ENCODE measurements at places on chromosomes 1 and 21.

DNA sequence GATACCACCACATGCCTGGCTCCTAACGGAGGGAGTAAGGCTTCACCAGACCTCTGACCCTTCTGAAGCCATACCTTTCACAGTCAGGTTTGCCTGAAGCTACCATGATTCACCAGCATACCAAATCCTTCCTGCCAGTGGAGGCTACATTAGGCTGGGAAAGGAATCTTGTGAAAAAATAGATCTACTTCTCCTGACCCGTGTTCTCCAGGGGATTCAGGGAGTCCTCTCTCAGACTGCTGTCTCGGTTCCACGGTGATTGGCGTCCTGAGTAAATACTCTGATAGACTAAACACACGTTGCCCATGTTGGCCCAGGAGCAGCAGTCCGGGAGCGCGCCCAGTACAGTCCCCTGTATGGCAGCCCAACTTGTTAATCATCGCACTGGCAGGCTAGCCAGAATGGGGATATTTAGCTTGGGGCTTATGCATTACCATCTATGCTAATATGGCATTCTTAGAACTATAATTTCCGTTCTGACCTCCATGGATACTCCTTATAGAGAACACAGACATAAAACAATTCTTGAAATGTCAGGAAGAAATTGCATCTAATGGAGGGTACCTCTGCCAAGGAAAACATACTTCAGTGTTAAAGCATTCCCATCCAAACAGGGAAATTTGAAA lies 173.2 kb downstream of the ROR1 start:
- DNase-seq: no peak

- no peak for DNase-seq
These were observed 102.5 kb downstream of the XPR1 start for GRCh38 chr1:180734366-180734765.

GRCh38 chr1:56537660-56538059 lies 41.7 kb downstream of the PLPP3 start:
- DNase-seq: no peak

DNA sequence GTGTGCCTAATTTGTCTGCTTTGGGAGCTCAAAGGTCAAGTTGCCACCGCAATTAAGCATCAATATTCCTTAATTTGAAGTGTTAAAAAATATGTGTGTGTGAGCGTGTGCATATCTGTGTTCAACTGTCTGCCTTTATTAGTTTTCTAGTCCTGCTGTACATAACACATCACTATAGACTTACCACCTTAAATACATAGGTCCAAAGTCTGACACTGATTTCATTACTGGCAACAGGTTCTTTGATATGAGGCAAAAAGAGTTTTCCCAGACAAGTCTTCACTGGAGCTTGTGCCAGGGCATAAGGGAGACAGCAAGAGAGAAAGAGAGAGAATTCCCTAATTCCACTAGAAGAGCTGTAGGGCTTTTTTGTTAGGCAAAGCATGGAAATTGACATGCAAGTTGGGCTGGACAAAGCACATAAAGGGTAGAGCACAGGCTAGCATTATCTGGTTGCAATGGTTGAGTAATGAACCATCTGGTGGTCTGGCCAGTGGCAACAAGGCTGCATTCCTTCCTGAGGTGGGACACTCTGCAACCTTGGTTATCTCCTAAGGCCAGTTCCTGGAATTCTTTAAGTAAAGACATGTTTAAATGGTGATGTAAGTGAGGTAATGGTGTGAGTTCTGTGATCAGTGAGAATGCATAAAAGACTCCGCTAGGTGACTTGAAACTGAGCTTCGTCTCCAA lies 457.2 kb upstream of the ADAMTS5 start:
- no peak for DNase-seq

DNA sequence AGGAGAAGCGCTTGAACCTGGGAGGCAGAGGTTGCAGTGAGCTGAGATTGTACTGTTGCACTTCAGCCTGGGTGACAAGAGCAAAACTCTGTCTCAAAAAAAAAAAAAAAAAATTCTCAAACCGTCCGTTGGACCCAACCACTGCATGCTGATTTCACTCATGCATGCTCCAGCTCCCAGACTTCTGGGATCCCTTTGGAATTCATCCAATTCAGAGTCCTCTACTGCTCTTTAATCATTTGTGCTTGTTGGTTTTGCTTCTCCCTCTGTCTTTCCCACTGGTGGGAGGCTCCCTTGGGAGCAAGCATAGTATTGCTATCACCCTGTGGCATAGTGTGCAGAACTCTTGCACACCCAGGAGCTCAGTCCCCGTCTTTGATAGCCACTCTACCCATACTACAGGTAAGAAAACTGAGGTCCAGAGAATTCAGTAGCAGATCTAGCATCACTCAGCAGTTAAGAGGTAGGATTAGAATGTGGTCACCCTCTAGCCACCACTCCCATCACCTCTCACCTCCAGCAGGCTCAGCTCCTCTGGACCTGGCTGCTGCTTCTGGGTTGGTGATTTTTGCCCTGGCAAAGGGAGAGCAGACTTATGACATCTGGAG lies 3.1 kb upstream of the LMNA start:
- DNase-seq: no peak

GRCh38 chr1:30522031-30523004 lies 201.1 kb downstream of the MATN1 start:
- DNase-seq: no peak

- no peak for DNase-seq
These were observed 196.3 kb downstream of the SDCCAG8 start for GRCh38 chr1:243452092-243452491.

GRCh38 chr1:23596382-23597358 lies 37.4 kb upstream of the ID3 start:
- no peak for DNase-seq

- DNase-seq: peak; percentile 92
These were observed 214.2 kb downstream of the RERE start for GRCh38 chr1:8603220-8603616.

- no peak for DNase-seq
These were observed 90.0 kb downstream of the URB2 start for GRCh38 chr1:229716069-229716468.

- peak; percentile 19 for DNase-seq
These were observed 52.6 kb downstream of the PCNX2 start for GRCh38 chr1:233242827-233243483.

- no peak for DNase-seq
These were observed 517.4 kb downstream of the KIF26B start for GRCh38 chr1:245671966-245672767.

GRCh38 chr1:240056350-240056749 lies 35.3 kb upstream of the FMN2 start:
- peak; percentile 15 for DNase-seq

DNA sequence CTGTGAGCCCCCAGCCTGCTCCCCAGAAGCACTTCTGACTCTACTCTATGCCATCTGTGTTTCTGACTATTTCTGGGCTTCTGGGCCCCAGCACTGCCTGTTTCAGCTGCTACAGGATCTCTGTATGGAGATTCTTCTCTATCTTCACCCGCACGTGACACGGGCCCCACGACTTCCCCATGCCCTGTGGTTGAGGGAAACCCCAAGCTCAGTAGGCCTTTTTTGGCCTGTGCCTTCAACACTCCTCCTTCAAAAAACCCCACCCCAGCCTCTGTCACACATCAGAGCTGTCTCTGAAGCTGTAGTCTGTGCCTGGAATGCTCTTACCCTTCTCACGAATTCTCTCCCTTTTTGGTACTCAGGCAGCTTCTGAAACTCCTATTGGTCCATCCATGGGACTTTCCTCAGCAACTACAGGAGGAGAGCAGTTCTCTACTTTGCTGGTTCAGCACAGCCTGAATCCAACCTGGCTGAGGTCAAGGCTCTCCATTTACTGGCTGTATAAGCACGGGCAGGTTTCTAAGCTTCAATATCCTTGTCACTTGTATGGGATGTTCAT lies 2.0 kb upstream of the NID1 start:
- no peak for DNase-seq

- no peak for DNase-seq
These were observed 421 bp downstream of the PSRC1 start for GRCh38 chr1:109282497-109282951.

DNA sequence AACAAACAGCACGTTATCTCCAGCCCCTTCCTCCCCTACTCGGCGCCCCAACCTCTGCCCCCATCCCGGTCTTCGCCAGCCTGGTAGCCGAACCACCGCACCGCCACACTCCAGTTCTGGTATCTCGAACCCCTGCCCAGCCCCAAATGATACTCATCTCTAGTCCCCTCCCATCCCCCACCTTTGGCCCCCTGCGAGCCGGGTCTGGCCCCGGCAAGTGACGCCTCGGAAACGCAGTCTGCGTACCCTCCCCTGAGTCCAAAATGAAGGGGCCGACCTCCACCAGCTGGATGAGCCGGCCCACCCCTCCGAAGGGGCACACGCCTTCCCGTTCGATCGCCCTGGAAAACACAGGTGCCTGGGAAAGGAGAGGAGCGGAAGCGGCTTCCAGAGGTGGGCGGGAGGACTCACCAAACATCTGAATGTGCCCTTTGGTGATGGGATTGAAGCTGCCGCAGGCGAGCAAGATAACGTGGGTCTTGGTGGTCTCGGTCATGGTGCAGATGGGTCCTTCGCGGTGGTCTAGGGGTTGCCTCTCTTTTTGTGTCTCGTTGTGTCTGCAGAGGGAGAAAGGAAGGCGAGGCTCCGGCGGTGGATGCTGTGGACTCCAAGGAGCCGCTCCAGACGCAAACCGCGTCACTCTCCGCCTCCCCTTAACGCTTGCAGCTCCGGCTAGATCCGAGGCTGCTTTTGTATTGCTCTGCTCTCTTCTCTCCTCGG lies at the start of gene NMNAT2:
NMNAT2 (minus strand) TSS at position 609 of the 720 bp plus-strand sequence; CDS start at position 496, 113 bp downstream.
- DNase-seq: peak; percentile 35

DNA sequence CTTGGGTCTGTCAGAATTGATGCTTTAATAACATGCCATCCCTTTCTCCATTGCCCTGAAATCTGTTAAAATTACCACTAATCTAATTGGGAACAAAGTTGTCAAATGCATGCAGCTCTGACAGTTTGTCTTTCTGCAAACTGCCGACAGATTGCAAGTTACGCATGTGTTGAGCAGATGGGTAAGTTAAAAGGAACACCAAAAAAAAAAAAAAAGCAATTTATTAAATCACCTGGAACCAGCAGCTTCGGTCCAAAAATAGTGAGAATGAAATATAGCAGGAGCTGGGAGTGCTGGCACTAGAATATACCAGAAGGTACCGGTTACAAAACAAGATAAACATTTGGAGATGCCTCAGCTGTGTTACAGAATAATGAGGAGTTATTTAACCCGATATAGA lies 149.6 kb upstream of the C1orf87 start:
- DNase-seq: no peak

DNA sequence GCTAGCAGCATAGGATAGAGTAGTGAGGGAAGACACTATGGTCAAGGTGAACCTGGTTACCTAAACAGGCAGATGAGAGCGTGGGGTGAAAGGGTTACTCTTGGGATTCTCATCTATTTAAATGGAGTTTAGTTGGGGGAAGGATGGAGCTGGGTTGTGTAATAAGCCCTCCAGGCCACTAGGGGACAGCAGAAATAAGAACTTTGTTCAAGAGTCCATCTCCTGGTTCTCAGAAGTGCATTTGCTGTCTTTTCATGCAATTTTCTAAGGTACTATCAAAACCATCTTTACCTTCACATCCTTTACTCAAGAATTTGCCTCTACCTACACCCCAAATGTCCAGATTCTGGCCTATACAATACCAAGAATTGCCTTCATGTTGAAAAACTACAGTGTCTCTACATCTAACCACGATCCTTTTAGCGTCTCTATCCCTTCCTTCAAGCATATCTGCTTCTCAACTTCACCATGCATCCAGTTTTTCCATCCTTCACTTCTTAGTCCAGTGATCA lies 28.0 kb downstream of the SLAMF1 start:
- DNase-seq: no peak

- no peak for DNase-seq
These were observed 20.2 kb downstream of the LDLRAP1 start for GRCh38 chr1:25563330-25564215.

- no peak for DNase-seq
These were observed 93.0 kb downstream of the CLIC6 start for GRCh38 chr21:34761758-34762330.

GRCh38 chr1:170168265-170168664 lies 22.5 kb downstream of the NTMT2 start:
- DNase-seq: peak; percentile 83

GRCh38 chr1:31221072-31221471 lies 18.6 kb downstream of the NKAIN1 start:
- peak; percentile 51 for DNase-seq

GRCh38 chr1:159239551-159240220 lies 35.0 kb downstream of the ACKR1 start:
- DNase-seq: no peak

DNA sequence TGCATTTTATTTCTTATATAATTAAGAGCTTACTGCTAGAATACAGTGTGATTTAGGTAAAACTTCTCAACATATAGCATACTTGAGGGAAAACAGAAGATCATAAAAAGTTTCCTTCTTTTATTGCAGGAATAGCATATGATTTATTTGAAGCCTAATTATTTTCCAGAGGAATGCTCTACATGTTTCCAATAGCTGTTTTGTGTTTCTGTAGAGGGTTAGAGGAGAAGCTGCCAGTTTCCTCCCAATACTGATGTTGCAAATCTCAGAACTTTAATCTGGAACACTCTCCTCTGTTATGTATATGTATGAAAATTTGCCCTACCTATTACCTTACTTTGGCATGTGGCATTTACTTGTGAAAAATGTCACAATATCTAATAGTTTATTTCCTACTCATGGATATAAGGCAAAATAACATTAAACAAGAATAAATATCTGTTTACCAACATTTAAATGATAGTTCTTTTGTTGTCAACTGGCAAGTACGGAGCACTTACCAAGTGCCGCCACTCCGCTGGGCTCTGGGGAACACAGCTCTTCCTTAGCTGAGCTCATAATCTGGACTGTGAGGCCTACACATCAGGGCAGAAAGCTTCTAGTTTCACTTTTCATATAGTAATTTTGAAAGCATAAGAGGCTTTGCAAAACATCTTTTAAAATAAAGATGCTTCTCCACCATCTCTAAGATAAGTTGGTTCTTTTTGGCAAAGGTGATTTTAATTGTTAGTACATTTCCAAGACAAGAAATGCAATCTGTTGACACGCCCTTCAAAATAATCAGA lies 239.8 kb upstream of the C1orf105 start:
- DNase-seq: no peak

GRCh38 chr1:162329826-162330225 lies 46.8 kb downstream of the SPATA46 start:
- no peak for DNase-seq

DNA sequence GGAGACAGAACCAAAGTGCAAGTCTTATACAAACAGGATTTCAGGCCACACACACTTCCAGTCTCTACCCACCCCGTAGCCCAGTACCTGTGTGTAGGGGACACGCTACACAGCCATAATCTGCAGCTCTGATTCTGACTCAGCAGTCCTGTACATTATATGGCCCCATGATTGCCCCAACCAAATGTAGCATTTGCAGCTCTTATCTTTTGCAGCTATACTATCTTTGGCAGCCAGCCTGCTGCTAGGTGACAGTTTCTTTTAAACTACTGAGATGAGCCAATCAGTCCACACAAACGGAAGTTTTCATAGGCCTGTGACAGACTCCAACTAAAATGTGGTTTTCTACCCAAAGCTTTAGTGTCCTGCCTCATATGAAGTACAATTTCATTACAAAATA lies 259.6 kb upstream of the ST6GALNAC5 start:
- DNase-seq: no peak

Data from NCI-H1105 treated with DMSO at 0.1 percent for 48 hours (cell line).